ENCODE measurements at places on chromosomes 5 and 9. TPM values are rescaled to one million over a fixed set of nuclear protein-coding genes. Genes with fewer than 3 reads are reported as not detected.

C9 gene
- total RNA-seq = not detected

IL13 gene
- not detected for total RNA-seq

TARS1 gene
- total RNA-seq = 432 TPM

LCN1 gene
- total RNA-seq = not detected
